Stimulated activated naive CD8-positive, alpha-beta T cell treated with anti-CD3 and anti-CD28 coated beads, Interleukin-15, amount 100 ng/mL, for 72 hours (primary cell): ENCODE measurements at places on chromosomes 2 and 18.

DNA sequence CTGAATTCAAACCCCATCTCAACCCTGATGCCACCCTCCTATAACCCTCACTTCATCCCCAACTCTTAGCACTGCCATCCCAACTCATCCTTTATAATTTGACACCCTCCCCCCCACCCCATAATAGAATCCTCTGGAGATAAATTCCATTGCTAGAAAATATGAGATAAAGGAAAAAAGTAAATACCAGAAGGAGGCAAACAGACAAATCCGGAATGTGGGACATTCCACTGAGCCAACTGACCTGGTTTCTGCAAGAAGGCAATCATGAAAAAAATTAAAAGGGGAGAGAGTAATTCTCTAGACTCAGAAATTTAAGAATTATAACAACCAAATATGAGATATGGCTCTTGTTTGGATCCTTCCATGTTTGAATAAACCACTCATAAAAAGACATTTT, 132.4 kb downstream of the CYP26B1 start:
- no peak for DNase-seq

- DNase-seq = no peak
Measured at GRCh38 chr18:28177828-28178635, 1.1 kb upstream of the CDH2 start.

- DNase-seq = no peak
Measured at GRCh38 chr2:96838345-96839292, 5.2 kb downstream of the ANKRD23 start.

- no peak for DNase-seq
Measured at GRCh38 chr18:39375066-39375465, 1809.5 kb upstream of the CELF4 start.

GRCh38 chr2:15700131-15700530, 108.5 kb downstream of the DDX1 start:
- no peak for DNase-seq

DNA sequence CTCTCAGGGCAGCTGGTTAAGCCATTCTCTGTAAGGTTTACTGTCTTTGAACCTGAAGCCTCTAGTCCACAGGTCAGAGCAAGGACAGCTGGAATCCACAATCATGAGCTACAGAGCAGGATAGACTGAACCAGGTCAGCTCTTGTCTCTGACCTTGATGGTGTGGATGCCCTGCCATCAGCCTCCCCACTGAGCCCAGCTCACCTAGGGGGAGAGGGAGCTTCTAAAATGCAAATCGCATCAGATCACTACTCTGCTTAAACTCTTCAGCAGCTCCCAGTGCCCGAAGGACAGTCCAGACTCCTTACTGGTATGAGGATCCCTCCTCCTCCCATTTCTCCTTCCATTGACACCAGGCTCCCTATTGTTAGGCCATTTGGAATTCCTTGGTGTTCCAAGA, 255.3 kb upstream of the CCDC68 start:
- DNase-seq = no peak
